ENCODE measurements at places on chromosomes 1 and 21.

GRCh38 chr1:248406721-248407692, 4.2 kb downstream of the OR2T1 start:
- DNase-seq: no peak

- DNase-seq: no peak
Observed at GRCh38 chr1:231722356-231722755, 95.8 kb downstream of the DISC1 start.

- peak; percentile 43 for DNase-seq
Observed at GRCh38 chr1:226643177-226643576, 94.6 kb downstream of the STUM start.

GRCh38 chr1:75330624-75331023, 196.4 kb downstream of the LHX8 start:
- no peak for DNase-seq

GRCh38 chr1:154236855-154237254, 16.1 kb downstream of the UBAP2L start:
- DNase-seq: no peak

GRCh38 chr1:183218971-183219615, 33.0 kb downstream of the LAMC2 start:
- DNase-seq: no peak

- no peak for DNase-seq
Observed at GRCh38 chr1:28840928-28841544, 29.1 kb downstream of the OPRD1 start.

DNA sequence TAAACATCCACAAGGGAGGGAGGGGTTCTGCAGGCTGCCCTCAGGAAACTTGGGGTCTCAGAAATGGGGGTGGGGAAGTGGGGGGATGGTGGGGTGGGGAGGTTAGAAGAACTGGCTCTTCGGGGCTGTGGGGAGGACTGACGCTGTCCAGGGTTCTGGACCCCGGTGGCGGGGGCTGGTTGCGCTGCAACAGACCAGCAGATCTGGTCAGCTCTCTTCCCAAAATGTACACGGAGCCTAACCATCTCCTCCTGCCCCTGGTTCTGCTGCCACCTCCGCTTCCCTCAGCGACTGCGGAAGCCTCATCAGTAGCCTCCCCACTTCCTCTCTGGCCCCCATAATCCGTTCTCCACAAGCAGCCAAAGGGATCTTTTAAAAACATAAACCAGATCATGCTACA, 29.3 kb upstream of the C1QA start:
- no peak for DNase-seq

DNA sequence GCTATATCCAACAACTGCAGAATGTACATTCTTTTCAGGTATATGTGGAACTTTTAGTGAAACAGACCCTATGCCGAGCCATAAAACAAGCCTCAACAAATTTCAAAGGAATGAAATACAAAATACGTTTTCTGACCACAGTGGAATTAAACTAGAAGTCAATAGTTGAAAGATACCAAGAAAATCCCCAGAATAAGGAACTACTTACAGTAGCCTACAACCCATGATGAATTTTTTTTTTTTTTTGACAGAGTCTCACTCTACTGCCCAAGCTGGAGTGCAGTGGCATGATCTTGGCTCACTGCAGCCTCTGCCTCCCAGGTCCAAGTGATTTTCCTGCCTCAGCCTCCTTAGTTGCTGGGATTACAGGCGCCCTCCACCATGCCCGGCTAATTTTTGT, 83.4 kb downstream of the RUNX3 start:
- no peak for DNase-seq

DNA sequence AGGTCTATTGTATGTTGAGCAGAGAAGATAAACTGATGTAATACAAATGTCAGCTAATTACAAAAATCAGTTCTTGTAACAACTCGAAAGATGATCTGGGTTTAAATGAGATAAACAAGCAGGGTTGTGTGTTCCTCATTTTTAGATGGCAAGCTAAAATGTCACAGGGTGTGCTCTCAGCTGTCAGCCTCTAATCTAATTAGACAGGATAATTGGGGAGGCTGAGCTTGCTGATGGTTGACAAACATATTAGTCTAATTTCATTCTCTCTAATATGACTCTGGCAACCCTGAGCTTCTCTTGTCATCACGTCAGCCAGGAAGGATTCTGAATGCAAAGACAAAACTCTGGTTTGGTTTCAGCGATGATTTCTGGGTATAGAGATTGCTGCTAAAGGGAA, 335.3 kb upstream of the KAZN start:
- no peak for DNase-seq

- DNase-seq: no peak
Observed at GRCh38 chr1:21706151-21706835, 37.1 kb upstream of the RAP1GAP start.
